ENCODE measurements at places on chromosomes 6 and 20. TPM values are rescaled to one million over a fixed set of nuclear protein-coding genes. Genes with fewer than 3 reads are reported as not detected.

Gene SLC32A1
- not detected for total RNA-seq

Gene NMBR
- total RNA-seq, result not detected

Gene HLA-DQB1
- not detected for total RNA-seq

Gene SPATS1
- not detected for total RNA-seq

Gene NUP43
- 33.3 TPM for total RNA-seq

Gene PAK5
- total RNA-seq, result not detected

Gene FANCE
- 8.9 TPM for total RNA-seq

Gene SH3BGRL2
- total RNA-seq, result 8.3 TPM

Gene APMAP
- total RNA-seq, result 156 TPM

Gene TNFAIP3
- 4.4 TPM for total RNA-seq

Gene PI16
- total RNA-seq, result not detected

Gene OR12D3
- not detected for total RNA-seq

Gene BFSP1
- total RNA-seq, result 2.3 TPM

Gene GDAP1L1
- total RNA-seq, result not detected

Gene BPIFB4
- not detected for total RNA-seq

Gene DOK5
- 0.29 TPM for total RNA-seq

Gene HLA-DOB
- total RNA-seq, result 0.29 TPM

Gene SLC22A7
- not detected for total RNA-seq

Gene OR2H2
- total RNA-seq, result not detected

Gene SDHAF4
- 7.4 TPM for total RNA-seq

Gene MATN4
- total RNA-seq, result not detected

Gene MYMX
- total RNA-seq, result not detected

Gene PLG
- total RNA-seq, result not detected

Gene ADGRG6
- total RNA-seq, result 16.7 TPM

Gene FAM217A
- total RNA-seq, result not detected

Gene DEFB116
- total RNA-seq, result not detected

Gene TMC2
- total RNA-seq, result not detected

Gene CD83
- 3.7 TPM for total RNA-seq

Gene OPRM1
- total RNA-seq, result not detected

Gene BTN1A1
- total RNA-seq, result not detected

Gene KIAA1586
- 6.1 TPM for total RNA-seq

Gene ATP5F1E
- total RNA-seq, result 21.3 TPM

Gene BHLHE23
- total RNA-seq, result not detected

Gene DUSP15
- not detected for total RNA-seq

Gene FNDC11
- 1.7 TPM for total RNA-seq

Gene STMND1
- total RNA-seq, result not detected

Gene GINM1
- total RNA-seq, result 53.6 TPM

Gene EFHC1
- total RNA-seq, result 35.5 TPM

Gene NRSN1
- total RNA-seq, result not detected

Gene LTA
- total RNA-seq, result not detected

Gene ASIP
- total RNA-seq, result not detected

Gene DCDC2
- total RNA-seq, result 5.3 TPM

Gene NRN1
- not detected for total RNA-seq

Gene SMOC2
- total RNA-seq, result not detected

Gene KIF6
- total RNA-seq, result 1.4 TPM

Gene CD24
- under 0.01 TPM for total RNA-seq

Gene CLIC5
- total RNA-seq, result not detected

Gene SOX18
- total RNA-seq, result 0.29 TPM

Gene LRRC73
- total RNA-seq, result not detected

Measured in myometrial cell (primary cell).